Activated CD8-positive, alpha-beta T cell treated with anti-CD3 and anti-CD28 coated beads for 36 hours (primary cell): ENCODE measurements at places on chromosomes 12 and 14.

DNA sequence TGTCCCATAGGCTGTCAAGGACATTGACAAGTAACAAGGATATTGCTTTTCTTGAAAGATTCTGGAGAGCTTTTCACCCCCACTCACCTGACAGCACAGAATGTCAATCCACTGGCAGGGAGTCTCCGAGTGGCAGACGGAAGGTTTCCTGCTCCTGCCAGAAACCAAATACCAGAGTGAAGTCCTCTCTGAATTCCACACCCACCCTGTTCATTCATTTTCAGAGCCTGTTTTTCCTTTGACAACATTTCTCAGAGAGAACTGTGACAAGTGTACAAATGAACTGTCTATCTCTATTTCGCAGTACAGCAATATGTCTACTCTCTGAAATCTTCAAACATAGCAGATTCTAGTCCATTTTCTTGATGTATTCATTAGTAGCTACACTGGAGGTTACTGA is 26.2 kb upstream of the BICD1 start:
- DNase-seq: no peak

DNA sequence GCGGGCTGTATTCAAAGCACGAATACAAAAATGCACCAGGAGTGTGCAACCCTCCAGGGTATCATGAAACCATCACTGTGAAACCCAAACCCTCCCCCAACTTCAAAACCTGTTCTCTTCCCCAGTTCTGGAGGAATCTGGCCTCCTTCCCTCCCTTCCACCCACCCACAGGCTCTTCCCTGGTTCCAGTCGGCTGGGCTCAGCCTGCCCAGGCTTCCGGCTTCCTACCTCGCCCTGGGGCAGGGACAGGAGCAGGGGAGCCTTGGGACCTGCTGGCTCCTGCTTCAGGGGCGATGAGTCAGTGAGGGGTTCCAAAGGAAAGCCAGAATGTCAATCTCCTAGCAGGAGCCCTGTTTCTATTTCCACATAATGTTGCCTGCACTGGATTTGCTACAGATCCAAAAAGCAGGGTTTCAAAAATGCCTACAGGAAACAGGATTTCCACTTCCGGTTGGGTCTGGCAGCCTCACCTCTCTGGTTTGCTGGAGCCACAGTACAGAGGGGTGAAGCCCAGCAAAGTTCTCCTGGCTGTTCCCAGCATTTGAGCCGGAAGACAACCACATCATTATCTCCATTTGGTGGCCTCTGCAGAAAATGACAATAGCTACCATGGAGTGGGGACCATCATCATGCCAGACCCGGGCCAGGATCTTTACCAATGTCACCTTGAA is 278.3 kb downstream of the DPF3 start:
- no peak for DNase-seq

GRCh38 chr14:53103636-53104340 is 49.3 kb downstream of the DDHD1 start:
- no peak for DNase-seq

GRCh38 chr14:98143566-98143965 is 1128.4 kb downstream of the BCL11B start:
- DNase-seq: no peak

- DNase-seq: no peak
These were observed 9.3 kb downstream of the GXYLT1 start for GRCh38 chr12:42135259-42135814.

GRCh38 chr14:97366400-97366799 is 569.2 kb downstream of the VRK1 start:
- DNase-seq: no peak
